ENCODE measurements at places on chromosomes 13 and 19. TPM values are rescaled to one million over a fixed set of nuclear protein-coding genes. Genes with fewer than 3 reads are reported as not detected.
A peak's percentile ranks its signal among the peaks of the same experiment; 100 is the strongest.

Gene CYP4F11
- total RNA-seq = 3.5 TPM

- no peak for DNase-seq
Measured at GRCh38 chr19:18126097-18126496, 26.9 kb upstream of the PIK3R2 start.

- no peak for DNase-seq
Measured at GRCh38 chr19:31294189-31294588, 55.0 kb downstream of the TSHZ3 start.

GRCh38 chr13:42049454-42049813, 986 bp downstream of the DGKH start:
- no peak for DNase-seq

Gene HIPK4
- 0.21 TPM for total RNA-seq

- no peak for DNase-seq
Measured at GRCh38 chr19:5023128-5023571, 54.2 kb downstream of the KDM4B start.

GRCh38 chr13:95676105-95676761, 706 bp upstream of the DNAJC3 start:
- peak; percentile 64 for DNase-seq

Gene IRGC
- total RNA-seq = not detected

GRCh38 chr13:106762708-106763107, 194.8 kb upstream of the ARGLU1 start:
- DNase-seq = no peak

GRCh38 chr19:16280306-16280705, 44.3 kb upstream of the KLF2 start:
- no peak for DNase-seq

DNA sequence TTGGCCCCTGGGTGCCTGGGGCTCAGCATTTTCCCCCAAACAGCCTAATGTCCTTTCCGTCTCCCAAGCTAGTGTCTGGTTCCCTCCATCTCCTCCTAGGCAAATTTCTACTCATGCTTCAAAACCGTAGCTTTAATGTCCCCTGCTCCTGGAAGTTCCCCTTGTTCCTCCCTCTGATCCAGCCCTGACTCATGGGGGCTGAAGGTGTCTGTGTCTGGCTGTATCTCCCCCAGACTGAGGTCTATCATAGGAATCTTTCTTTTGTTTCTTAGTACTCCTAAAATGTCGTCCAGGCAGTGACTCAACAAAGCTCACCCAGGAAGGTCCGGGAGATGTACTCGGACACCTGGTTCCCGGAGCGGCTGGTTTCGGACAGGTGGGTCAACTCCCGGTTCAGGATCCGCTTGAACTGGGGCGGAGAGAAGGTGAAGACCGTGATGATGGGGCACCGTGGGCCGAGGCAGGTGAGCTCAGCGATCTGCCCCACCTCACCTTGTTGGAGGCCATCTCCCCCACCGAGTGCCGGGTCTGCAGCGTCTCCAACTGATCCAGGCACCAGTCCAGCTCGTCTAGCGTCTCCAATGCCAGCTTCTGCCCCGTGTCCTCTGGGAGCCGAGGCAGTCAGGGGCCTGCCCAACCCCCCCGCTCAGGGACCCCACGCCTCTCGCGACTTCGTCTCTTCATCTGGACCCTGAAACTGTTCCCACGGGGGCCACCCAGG, 6.2 kb downstream of the PDE4C start:
- no peak for DNase-seq

DNA sequence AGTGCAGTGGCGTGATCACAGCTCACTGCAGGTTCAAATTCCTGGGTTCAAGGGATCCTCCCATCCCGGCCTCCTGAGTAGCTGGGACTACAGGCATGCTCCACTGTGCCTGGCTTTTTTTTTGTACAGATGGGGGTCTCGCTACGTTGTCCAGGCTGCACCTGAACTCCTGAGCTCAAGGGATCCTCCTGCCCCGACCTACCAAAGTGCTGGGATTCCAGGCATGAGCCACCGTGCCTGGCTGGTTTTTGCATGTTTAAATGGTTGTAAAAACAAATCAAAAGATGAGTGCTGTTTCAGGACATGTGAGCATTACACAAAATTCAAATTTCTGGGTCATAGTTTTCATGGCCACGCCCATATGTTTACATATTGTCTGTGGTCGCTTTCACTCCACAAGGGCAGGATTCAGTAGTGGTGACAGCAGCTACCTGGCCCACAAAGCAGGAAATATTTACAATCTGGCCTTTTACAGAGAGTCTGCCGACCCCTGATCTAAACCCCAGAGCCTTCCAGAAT, 5.3 kb downstream of the MATK start:
- DNase-seq = no peak

DNA sequence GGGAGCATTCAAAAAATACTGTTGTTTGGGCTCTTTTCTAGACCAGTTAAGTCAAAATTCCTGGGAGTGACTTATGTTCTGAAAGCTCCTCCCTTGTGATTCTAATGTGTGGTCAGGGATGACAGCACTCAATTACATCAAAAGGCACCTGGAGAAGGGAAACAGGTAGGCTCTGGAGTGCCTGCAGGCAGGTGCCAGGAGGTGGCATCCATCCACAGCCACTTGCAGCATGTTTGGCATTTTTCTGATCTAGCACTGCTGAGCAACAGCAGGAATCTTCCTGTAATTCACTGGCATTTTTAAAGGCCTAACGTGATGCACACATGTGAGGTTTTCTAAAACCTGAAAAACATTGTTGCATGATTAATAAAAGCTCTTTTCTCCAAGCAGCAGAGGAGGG, 94.6 kb downstream of the CCNA1 start:
- DNase-seq = peak; percentile 50
